OCI-LY7 (cell line): ENCODE measurements at places on chromosomes 5 and 9.

GRCh38 chr5:39440958-39441624 lies 16.3 kb upstream of the DAB2 start:
- no peak for DNase-seq

- no peak for DNase-seq
Measured at GRCh38 chr9:95796029-95796428, 79.5 kb upstream of the ERCC6L2 start.

GRCh38 chr5:120088412-120088811 lies 375.7 kb upstream of the PRR16 start:
- no peak for DNase-seq

DNA sequence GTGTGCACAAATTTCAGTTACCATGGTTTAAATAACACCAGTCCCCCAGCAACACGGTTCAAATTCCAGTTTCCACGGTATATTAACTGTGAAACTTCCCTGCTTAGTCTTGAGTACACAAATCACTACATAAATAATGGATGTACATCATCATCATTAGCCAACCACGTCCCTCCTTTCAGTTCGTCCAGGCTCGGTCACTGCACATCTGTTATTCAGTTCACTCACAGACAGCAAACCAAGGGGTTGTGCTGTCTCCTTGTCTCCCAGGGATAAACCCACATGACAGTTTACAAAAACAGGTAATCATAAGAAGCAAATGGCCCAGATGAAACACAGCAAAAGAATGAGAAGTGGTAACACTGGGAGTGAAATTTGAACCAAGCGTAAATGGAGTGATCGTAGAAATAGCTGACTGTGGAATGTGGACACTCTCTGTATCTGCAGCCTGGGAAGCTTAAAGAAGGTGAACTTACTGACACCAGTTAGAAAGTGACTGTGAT lies 61.0 kb upstream of the RAD23B start:
- DNase-seq: no peak

GRCh38 chr9:69411931-69412740 lies 87.1 kb downstream of the ENTREP1 start:
- DNase-seq: no peak

DNA sequence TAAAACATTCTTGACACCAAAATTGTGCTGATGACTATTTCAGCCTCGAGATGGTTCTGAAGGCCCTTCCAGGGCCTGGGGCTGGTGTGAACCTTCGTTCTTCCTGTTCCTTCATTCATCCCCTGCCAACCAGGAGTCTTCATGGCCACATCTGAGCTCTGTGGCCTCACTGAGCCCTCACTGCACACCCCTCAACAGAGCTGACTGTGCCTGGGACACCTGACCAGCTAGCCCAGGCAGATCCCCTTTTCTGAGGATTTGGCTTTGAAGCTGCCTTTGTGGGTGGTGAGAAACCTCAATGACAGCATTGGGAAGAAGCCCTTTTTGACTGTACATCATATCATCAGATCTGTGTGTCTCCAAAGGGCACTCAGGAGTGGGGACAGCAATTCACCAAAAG lies 13.8 kb downstream of the AK8 start:
- no peak for DNase-seq

DNA sequence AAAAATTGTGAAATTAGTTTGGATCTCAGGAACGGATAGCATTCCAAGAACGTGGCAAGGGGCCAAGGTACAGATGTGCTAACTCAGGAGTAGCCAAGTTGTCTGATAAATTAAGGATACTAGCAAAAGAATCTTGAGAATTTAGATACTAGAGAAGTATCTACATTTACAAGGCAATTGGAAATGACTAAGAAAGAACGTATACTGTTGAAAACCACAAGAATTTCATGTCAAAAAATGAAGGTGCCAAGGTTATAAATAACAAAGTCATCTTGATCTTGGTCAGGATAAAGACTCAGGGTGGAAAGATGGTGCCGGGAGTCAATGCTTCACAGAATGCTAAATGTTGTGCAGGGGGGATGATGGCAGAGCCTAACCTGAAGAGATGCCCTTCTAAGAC lies 19.2 kb downstream of the CAPSL start:
- no peak for DNase-seq

DNA sequence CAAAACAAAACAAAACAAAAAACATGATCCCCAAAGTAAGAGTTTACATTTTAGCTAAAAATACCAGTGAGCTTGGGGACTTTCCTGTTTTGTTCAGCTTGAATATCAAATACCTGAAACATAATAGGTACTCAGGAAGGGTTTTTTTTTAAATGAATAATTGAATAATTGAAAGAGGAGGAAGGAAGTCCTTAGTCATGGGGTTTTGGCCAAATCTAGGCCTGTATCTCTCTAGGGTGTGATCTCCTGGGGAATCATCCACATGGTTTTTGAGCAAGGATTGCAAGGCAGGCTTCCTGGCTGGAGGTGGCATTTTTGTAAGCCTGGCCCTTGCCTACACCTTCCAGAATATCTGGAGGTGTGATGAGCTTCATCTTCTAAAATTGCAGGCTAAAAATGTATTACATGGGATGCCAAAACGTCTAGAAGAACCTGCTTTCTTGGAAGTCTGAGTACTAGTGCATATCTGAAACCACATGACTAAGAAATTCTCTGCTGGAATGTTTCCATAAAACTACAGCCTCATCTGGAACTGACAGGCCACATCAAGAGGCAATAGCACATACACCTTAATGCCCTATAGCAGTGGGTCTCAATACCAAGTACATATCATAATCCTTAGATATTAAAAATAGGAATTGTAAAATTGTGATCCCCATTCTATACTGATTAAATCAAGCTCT lies 10.4 kb downstream of the C9 start:
- DNase-seq: no peak

DNA sequence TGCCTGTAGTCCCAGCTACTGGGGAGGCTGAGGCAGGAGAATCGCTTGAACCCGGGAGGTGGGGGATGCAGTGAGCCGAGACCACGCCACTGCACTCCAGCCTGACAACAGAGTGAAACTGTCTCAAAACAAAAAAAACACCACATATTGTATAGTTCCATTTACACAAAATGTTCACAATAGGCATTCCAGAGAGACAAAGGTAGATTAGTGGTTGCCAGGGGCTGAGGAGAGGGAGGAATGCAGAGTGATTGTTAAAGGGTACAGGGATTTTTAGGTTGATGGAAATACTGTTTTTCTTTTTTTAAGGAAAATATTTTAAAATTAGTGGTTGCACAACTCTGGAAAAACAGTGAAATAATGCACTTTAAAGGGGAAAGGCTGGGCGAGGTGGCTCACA lies 19.6 kb downstream of the ETF1 start:
- no peak for DNase-seq

DNA sequence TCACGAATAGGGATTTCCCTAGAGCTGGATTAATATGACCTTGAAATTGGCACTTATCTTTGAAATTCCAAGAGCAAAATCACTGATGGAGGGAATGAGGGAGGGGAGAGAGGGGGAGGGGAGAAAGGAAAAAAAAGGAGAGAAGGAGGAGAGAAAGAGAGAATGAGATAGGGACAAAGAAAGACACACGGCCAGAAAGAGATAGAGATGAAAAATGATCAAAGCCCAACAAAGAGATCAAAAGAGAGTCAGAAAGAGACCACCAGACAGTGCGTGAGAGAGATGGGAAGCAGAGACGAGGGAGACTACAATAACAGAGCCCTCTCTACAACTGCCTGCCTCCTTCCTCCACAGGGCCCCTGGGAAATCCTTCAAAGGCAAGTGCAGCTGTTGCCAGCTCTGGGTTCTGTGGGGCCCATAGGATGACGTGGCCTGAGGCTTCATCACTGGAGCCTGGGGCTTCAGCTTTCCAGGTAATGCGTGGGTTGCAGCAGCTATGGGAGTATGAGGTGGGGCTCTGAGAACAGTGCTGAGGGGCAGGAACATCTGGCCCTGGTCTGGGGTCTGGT lies 58.3 kb upstream of the SHB start:
- DNase-seq: no peak

DNA sequence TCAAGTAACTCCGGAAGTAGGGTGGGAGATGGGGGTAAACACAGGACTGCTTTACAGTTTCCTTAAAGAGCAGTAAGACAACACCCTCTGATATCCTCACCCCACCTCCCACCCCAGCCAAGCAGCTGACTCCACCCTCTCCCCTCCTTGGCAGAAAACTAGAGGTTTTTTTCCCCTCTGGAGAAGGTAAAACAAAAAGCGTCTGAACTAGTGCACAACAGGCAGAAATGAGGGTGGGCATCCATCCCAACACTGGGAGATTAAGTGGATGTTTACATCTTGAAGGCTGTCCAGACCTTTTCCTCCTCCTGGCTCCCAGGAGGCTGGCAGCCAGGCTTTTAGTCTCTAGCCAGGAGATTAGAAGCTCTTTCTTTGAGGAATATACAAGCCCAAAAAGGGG lies 13.9 kb upstream of the CTNNAL1 start:
- no peak for DNase-seq

- no peak for DNase-seq
Measured at GRCh38 chr9:70065572-70065971, 21.9 kb downstream of the MAMDC2 start.

GRCh38 chr9:35569206-35569605 lies 35.9 kb upstream of the TESK1 start:
- peak; percentile 41 for DNase-seq

DNA sequence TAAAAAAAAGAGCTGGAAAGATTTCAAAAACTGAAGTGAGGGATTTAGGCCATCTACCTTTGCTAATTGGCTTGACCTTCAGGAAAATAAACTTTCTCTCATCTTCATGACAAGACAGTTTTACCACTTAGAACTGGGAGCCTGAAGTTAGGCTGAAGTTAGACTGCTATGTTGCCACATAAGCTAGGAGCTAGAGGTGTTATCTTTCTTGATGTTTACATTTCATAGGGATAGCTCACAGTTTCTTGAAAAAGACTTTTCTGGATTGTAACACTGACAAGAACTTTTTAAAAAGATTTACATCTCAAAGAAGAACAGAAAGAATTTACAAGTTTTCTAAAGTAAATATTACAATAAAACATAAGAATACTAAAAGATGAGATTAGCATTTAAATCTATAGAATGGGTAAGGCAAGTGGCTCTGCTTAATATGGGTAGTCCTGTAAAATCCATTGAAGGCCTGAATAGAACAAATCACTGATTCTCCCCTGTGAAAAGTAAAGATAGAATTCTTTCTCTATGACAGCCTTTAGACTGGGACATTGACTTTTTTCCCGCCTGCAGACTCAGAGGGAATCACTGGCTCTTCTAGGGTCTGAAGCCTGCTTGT lies 1665.4 kb upstream of the CDH9 start:
- DNase-seq: no peak

DNA sequence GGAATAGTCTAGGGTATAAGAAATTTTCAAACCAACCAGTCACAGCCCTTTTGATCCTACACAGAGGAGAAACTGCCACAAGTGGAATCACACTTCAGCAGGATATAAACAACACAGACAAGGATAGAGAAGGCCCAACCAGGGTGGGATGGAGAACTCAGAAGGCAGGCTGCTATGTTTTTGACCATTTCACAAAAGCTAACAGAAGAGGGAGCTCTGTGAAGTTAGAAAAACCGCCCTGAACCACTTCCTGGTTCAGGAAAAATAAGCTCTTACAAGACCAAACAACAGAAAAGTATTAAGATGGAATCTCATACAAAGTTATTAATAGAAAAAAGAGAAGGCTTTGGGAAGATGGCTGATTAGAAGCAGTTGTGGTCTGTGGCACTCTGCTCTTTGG lies 960 bp upstream of the IFNB1 start:
- peak; percentile 37 for DNase-seq

DNA sequence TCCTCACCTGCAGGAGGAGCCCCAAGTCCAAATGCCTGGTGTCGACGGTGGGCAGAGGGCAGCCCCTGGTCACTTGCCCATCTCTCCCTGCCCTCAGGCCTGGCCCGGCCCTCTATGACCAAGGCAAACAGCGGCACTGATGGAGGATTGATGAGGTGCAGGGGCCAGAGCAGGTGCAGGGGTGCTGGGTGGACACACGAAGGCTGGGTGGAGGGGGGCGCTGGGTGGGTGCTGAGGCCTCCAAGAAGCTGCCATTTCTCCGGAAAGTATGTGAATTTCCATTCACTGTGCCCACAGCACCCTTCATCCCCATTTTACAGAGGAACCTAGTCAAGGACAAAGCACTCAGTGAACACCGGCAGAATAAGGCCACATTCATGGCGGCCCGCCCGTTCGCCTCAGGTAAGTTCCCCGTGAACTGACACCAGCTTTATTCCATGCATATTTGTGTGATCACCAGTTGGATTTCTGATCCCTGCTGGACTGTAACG lies 143.8 kb upstream of the PPP1R26 start:
- no peak for DNase-seq

GRCh38 chr9:15310107-15310850 lies 3.3 kb upstream of the TTC39B start:
- DNase-seq: no peak
